ENCODE measurements at places on chromosomes 12 and 14.

DNA sequence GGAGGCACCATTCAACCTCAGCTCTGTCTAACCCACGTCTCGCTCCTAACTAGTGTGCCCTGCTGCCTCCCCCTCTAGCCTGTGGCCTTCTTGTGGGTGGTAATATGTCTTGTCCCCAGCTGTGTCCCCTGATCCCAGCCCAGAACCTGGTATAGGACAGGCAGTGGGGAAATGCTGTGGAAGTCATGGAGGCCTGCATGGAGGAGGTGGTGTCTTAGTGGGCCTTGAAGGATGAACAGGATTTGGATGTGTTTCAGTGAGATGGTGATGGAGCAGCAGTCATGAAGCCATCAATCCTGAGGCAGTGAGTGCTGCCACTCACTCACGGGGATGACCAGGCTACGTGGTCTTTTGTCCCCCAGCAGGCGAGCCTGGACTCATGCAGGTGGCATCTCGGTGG lies 13.4 kb downstream of the PLBD2 start:
- DNase-seq, result no peak

DNA sequence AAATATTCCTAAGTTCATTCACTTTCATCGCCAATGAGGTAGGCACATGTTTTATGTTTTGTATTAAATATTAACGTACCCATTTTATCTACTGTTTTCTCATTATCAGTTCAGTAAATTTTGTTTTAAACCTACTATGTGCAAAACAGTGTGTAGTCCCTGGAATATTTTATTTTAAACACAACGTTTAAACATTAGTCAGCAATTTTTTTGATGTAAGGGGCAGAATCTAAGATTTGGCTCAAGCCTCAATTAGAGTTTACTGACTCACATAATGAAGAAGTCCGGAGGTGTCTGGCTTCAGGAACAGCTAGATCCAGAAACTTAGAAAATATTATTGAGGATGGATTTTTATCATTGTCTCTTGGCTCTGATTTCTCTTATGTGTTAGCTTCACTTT lies 267.5 kb downstream of the C12orf75 start:
- DNase-seq, result no peak

- no peak for DNase-seq
These were observed 229.4 kb downstream of the ZFP36L1 start for GRCh38 chr14:68563251-68564131.

DNA sequence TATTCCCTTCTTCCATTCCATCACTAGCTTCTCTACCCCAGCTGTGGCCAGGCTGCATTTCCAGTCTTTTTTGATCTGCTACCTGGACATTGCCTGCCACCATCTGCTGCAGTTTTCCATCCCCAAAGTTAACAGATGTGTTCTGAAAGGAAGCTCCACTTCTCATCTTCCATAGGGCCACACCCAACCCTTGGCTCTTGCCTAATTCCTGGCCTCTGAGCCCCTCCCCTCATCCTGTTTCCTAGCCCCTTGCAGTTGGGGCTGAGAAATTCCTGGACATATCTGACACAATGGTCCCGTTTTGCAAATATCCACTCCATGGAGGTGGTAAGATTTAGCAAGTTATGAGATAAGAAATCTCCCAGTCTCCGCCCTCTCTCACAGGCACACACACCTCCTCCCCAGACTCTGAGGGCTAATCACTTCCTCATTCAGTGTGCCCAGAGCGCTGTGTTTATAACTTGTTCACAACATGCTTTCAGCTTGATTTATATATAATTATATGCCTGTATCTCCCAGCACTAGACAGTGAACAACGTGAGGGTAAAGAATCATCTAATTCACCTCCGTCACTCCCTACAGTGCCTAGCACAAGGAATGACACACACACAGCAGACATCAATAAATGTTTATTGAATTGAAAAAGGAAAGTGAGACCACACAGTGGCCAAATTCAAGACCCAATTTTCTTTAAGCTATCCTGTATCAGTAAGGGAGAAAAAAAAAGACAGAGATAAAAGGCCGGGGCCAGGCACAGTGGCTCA lies 13.4 kb downstream of the SMUG1 start:
- no peak for DNase-seq

GRCh38 chr12:44889162-44889561 lies 13.0 kb upstream of the NELL2 start:
- DNase-seq, result no peak

- no peak for DNase-seq
These were observed 6.3 kb downstream of the NTN4 start for GRCh38 chr12:95784286-95784685.

DNA sequence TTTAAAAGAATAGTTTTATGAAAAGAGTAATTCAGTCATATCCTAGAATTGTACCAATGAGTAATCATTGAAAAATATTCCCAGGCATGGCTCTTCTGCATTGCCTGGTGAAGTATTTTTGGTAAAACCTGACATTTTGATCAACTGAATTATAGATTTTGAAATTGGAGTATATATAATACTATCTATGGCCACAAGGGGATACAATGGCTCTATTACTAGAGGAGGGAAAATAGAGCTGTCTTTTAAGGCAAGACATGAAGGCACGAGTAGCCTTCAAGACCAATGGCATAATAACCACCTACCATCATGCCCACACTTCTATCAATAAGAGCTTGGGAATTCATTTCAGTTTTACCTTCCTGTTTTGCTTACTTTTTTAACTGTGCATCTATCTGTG lies 1241.4 kb upstream of the TMEM132C start:
- no peak for DNase-seq

GRCh38 chr14:64612971-64613666 lies 63.4 kb downstream of the PPP1R36 start:
- DNase-seq, result no peak

DNA sequence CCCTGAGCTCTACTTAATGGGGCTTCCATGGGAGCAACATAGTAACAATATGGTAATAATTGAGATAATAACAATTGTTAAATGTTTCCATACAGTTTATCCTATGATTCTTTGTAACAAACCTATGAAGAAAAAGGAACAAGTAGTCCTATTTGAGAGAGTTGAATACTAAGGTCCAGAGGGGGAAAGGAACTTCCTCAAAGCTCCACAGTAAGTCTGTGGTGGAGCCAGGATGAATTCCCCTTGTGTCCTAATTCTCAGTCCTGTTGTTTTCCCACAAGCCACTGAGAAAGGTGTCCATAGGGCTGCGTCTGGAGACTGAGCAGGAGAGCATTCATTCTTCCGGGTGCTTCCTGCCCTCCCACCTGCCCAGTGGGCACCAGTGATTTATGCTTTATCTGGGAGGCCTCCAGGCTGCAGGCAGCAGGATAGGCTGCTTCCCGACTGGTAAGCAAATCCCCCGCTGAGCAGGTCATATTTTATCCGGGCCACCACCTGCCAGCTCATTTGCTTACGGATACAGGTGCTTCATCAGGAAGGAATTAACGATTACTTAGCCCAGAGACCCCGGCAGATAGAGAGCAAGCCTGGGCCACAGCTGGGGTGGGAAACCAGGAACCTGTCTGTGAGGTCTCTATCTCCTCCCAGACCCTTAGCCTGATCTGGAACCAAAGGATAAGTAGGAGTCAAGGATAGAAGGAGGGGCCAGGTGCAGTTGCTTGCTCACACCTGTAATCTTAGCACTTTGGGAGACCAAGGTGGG lies 33.9 kb upstream of the FAM222A start:
- no peak for DNase-seq

DNA sequence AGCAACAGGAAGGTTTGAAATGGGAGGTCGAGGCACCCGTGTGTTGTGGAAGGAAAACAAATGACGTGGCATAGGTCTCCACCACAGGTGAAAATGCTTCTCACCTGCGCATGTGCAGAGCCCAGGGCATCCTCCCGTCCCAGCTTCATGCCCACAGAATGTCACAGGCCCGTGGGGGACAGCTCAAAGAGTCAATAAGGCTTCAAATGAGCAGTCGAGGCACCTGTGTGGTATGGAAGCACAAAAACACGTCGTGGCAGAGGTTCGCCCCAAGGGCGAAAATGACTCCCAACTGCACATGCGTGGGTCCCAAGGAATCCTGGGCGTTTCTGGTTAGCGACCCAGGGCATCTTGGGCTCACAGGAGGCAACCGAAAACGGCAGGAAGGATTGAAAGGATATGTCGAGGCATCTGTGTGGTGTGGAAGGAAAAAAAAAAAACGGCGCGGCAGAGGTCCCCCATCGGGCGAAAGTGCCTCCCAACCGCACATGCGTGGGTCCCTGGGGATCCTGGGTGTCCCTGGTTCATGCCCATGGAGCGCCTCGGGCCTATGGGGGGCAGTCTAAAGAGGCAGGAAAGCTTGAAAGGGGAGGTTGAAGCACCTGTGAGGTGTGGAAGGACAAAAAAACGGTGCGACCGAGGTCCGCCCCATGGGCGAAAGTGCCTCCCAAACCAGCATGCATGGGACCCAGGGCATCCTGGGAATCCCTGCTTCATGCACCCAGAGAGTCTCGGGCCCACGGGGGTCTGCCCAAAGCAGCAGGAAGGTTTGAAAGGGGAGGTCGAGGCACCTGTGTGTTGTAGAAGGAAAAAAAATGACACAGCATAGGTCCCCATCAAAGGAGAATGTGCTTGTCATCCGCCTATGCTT lies 578.5 kb downstream of the ALG10 start:
- no peak for DNase-seq

DNA sequence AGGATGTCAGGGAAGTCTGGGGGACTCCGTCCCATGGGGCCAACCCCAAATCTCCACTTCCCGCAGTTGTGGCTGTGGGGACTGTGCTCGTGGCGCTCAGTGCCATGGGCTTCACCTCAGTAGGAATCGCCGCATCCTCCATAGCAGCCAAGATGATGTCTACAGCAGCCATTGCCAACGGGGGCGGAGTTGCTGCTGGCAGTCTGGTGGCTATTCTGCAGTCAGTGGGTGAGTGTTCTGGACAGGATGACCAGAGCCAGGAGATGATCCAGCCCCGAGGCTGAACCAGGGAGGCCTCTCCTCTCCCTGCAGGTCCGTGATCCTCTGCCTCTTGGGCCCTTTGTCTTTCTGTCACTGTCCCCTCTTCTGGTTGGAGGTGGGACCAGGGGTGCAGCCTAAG lies 8.8 kb upstream of the IFI27 start:
- DNase-seq, result no peak

DNA sequence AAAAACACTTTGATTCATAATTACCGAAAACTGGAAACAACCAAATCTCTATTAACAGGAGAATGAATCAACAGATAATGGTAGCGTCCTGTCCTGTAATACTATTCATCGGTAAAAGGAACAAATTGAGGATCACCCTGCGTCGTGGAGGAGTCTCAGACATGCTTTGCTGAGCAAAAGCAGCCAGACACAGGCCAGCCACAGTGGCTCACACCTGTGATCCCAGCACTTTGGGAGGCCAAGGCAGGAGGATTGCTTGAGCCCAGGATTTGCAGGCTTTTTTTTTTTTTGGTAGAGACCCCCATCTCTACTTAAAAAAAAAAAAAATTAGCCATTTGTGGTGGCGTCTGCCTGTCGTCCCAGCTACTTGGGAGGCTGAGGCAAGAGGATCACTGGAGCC lies 34.1 kb upstream of the MMP17 start:
- DNase-seq, result no peak

GRCh38 chr12:62434494-62435302 lies 31.9 kb upstream of the MON2 start:
- DNase-seq, result no peak

DNA sequence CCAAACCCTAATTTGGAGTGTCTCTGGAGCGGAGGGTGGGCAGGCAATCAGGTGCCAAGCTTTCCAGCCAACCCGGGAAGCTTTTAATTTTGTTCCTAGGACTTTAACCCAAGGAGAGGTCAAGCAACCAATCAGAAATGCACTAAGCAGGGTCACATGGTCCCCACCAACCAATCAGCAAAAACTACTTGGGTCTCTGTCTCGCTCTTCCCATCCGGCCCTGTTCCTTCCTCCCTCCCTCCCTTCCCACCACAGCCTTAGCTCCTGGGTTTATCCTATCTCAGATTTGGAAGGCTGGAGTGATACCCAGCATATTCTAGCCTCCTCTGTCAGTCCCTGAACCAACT lies 7.3 kb downstream of the HOXC5 start:
- no peak for DNase-seq

- no peak for DNase-seq
These were observed 678.7 kb upstream of the TMEM132C start for GRCh38 chr12:127588249-127588648.

DNA sequence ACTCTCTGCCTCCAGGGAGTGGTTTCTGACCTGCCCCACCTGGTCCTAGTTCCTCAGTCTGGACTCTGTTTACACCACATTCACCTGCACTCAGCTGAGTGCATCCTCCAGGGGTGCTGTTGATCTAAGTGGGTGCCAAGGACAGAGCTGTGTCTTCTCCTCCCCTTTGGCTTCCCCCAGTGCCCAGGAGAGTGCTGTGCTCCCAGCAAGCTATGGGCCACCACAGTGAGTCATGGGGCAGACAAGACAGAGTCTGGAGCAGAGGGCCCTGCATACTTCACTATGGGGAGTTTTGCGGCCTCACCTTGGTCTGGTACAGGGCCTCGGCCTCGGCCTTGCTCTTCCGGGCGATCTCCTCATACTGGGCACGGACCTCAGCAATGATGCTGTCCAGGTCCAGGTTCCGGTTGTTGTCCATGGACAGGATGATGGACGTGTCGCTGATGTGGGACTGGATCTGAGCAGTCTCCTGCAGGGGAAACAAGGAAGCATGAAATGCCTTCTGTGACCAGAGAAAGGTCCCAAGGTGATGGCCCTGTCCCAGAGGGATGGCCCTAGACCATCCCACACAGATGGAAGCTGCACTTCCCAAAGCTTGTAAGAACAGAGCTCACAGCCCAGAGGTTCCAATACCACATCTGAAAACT lies 4.9 kb downstream of the KRT73 start:
- no peak for DNase-seq

DNA sequence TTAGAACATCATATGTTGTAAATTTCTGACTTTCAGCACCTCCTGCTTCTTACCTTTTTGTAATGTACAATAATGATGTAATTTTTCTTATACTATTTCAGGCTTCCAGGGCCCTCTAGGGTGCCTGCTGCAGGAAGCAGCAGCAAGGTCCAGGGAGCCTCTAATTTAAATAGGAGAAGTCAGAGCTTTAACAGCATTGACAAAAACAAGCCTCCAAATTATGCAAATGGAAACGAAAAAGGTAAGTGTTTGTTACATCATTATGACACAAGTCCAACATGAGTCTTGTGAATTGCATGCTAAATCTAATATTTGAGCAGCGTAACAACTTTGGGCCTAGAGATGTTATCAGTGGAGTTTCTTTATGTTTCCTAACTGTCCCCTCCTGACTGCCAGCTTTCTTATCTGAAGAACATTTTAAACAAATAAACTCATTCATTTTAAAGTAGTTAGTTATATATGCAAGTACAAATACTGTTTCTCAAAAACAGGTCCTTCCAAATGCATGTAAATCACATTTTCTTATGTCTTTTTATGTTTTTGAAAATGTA lies 167.6 kb downstream of the NAV3 start:
- no peak for DNase-seq

- DNase-seq, result no peak
These were observed 37.6 kb downstream of the INSM2 start for GRCh38 chr14:35571598-35571997.

GRCh38 chr14:63287666-63288483 lies 30.9 kb downstream of the GPHB5 start:
- DNase-seq, result no peak

DNA sequence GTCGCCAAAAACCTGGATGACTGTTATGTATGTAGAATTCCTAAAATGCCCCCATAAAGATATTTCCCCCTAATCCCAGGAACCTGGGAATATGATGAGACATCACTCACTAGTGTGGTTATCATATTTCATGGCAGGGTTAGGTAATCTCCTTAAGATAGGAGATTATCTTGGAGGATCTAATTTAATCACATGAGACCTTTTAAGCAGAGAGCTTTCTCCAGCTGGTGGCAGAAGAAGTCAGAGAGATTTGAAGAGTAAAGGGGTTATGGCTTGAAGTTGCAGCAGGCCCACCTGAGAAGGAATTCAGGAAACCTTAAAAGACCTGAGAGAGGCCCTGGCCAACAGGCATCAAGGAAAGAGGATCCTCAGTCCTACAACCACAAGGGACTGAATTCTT lies 53.6 kb downstream of the DYRK2 start:
- no peak for DNase-seq
